ENCODE measurements at places on chromosomes 1 and 21. TPM values are rescaled to one million over a fixed set of nuclear protein-coding genes. Genes with fewer than 3 reads are reported as not detected.
A peak's percentile ranks its signal among the peaks of the same experiment; 100 is the strongest.

- H3K4me1 ChIP-seq = peaks cover 27% of the 10 kb centered on the region
- H3K36me3 ChIP-seq = no peaks in the 10 kb centered on the region
- DNase-seq = no peak
- peak overlapping the region; percentile 46 for H3K4me3 ChIP-seq
- peak overlapping the region; percentile 41 for H3K27ac ChIP-seq
These were observed 52.0 kb upstream of the KCNA3 start for GRCh38 chr1:110726755-110727154.

DNA sequence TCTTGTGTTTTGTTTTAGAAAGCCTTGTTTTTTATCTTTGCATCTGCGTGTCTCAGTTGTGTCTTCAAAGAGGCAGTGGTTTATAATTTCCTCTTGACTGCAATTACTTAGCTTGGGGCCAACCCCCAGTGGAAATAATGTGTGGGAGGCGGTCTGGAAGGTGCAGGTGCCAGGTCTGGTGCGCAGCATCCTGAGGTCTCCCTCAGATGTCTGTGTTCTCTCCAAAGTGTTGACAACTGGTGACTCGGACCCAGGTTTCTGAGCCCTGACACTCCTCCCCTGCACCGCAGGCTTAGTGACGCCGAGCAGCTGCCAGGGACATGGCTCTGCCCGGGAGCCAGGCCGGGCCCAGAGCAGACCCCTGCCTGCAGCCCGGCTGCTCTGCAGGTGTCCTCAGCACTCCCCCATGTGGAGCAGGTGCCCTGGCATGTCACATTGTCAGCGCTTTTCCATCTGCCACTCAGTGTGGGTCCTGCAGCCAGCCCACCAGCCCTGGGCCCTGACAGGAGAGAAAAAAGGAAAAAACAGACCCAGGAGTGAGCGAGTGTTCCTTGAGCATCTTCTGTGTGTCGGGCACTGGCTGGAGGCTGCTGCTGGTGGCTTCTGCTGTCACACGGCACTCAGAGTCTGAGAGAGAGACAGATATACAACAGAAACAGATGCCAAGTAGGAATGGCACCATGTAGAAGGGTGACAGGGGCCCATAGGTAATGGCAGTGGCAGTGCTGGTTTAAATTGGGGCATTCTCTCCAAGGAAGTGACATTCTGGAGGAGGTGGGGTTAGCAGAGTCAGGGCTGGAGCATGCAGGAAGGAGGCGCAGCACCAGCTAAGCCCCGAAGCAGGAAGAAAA lies 24.8 kb upstream of the SELENON start:
- H3K27me3 ChIP-seq = peaks cover 2% of the 10 kb centered on the region
- H3K4me3 ChIP-seq = peak overlapping the region; percentile 3
- peaks cover 27% of the 10 kb centered on the region for H3K4me1 ChIP-seq
- H3K27ac ChIP-seq = peak overlapping the region; percentile 54
- no peaks in the 10 kb centered on the region for H3K36me3 ChIP-seq

GPR61 gene
- total RNA-seq = not detected

DNA sequence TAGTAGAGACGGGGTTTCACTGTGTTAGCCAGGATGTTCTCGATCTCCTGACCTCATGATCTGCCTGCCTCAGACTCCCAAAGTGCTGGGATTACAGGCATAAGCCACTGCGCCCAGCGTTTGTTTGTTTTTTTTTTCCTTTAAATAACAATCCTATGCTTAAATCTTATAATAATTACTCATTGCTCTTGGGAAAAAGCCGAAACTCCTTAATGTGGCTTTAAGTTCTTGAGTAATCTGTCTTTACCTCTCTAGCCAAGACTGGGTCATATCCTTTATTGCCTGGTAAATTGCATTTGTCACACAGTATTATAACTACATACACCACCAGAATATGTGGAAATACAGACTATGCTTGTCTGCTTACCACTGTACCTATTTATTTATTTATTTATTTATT lies 97.1 kb downstream of the MACF1 start:
- H3K36me3 ChIP-seq = peaks cover 66% of the 10 kb centered on the region
- no peak overlapping the region for H3K27ac ChIP-seq
- no peak overlapping the region for H3K4me3 ChIP-seq
- H3K4me1 ChIP-seq = peaks cover 5% of the 10 kb centered on the region
- H3K27me3 ChIP-seq = no peaks in the 10 kb centered on the region

DNA sequence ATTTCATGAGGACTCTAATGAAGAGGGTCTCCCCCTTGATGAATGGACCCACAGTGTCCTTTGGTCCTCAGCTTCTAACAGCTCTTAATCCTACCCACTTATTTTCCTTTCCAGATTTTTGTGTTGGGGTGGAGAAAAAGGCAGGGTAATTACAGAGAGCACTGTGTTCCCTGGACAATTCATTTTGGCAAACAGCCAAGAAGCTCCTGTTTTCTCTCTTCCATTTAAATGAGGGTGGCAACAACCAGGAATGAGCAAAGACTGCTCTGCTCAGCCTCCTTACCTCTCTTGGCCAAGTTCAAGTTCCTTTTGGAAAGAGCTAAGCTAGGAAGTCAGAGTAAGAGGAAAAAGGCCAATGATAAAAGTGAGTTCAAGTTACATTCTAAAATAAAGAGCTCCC lies 11.9 kb downstream of the XKR8 start:
- H3K27ac ChIP-seq = no peak overlapping the region
- no peak overlapping the region for H3K4me3 ChIP-seq
- peaks cover 31% of the 10 kb centered on the region for H3K4me1 ChIP-seq
- no peaks in the 10 kb centered on the region for H3K27me3 ChIP-seq
- no peak for DNase-seq

GRCh38 chr1:174700775-174701174 lies 253.0 kb downstream of the GPR52 start:
- H3K4me1 ChIP-seq = no peaks in the 10 kb centered on the region
- H3K27me3 ChIP-seq = no peaks in the 10 kb centered on the region
- H3K4me3 ChIP-seq = no peak overlapping the region

GRCh38 chr1:86776108-86776507 lies 71.7 kb downstream of the SH3GLB1 start:
- no peaks in the 10 kb centered on the region for H3K27me3 ChIP-seq
- no peak for DNase-seq
- H3K36me3 ChIP-seq = no peaks in the 10 kb centered on the region
- peaks cover 10% of the 10 kb centered on the region for H3K4me1 ChIP-seq
- H3K4me3 ChIP-seq = no peak overlapping the region

DNA sequence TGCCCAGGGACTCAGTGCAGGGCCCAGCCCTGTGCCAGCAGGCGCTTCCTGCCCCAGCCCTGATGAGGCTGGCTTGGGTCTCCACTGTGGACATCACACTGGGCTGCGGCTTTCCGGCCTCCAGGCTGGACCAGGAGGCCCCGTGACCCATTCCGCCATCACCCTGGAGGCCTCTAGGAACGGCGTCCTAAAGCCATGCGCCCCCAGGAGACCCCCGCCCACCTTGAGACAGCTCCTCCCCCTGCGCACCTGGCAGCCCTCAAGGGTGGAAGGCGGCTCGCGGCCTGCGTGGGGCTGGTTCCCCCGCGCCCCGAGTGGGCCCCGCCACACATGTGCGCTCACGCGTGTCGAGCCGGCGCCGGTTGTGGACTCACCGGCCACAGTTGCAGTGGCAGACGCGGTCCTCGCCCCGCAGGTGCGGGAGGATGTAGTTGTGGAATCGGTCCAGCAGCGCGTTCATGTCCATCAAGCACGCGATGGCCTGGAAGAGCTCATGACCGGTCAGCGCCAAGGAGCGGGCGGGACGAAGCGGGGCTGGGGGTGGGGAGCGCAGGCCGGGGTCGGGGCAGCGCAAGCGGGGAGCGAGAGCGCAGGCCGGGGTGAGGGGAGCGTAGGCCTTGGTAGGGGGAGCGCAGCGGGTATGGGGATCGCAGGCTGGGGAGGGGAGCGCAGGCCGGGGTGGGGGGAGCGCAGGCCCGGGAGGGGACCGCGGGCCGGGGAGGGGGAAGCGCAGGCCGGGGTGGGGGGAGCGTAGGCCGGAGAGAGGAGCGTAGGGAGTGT lies 924 bp downstream of the TMEM240 start:
- H3K27ac ChIP-seq = no peak overlapping the region
- H3K27me3 ChIP-seq = no peaks in the 10 kb centered on the region
- DNase-seq = no peak
- no peaks in the 10 kb centered on the region for H3K4me1 ChIP-seq
- H3K4me3 ChIP-seq = no peak overlapping the region

CHI3L2 gene
- 8.5 TPM for total RNA-seq

DNA sequence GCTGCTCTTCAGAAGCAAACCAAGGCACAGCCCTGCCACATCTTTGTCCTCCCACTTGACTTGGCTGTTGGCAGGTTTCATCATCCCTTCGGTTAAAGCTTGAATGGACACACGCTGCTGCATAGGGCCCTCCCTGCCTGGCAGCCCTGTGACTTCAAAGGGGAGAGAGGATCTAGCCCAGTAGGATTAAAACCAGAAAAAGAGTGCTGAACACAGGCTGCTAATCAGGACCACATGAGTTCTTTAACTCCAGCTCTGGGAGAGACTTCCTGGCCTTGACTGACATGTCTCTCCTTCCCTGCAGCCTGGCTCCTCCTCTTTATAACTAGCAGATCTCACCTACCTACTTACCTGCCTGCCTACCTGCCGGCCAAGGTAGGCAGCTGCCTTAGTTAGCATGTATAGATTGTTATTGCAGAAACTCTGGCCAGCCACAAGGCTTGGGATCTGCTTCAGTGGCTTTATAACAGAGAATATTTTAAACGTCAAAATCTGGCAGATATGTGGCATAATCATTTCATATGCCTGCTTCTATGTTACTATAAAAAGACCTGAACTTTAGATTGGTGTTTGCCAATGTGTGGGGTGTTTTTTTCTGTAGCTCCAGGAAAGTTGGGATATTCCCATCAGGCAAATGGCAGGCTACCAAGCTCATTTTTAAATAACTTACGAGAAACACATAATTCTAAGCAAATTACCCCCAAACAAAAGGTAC lies 49.4 kb downstream of the ERG start:
- no peak overlapping the region for H3K4me3 ChIP-seq
- no peak for DNase-seq
- no peaks in the 10 kb centered on the region for H3K36me3 ChIP-seq
- H3K27ac ChIP-seq = no peak overlapping the region
- peaks cover 1% of the 10 kb centered on the region for H3K27me3 ChIP-seq
- H3K4me1 ChIP-seq = no peaks in the 10 kb centered on the region

DNA sequence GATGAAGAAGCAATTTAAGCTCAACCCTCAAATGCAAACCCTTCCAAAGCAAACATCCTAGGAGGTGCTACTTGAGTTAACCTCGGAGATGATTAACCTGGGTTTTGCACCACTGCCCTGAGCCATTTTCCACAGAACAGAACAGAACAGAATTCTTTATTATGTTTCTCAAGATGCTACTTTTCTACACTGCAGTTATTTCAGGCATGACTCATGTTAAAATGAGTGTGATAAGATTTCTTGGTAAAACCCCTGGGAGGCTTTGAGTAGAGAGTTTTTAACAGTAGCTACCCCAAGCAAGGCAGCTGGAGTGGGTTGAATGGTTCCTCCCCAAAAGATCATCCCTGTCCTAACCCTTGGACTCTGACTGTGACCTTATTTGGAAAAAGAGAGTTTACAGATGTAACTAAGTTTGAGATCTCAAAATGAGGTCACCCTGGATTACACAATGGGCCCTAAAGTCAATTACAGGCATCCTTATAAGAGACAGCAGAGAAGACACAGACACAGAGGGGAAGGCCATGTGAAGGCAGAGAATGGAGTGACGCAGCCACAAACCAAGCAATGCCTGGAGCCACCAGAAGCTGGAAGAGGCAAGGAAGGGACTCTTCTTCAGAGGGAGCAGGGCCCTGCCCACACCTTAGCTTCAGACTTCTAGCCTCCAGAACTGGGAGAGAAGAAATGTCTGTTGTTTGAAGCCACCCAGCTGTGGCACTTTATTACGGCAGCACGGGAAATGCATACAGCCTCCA lies 153.4 kb downstream of the ETS2 start:
- H3K27ac ChIP-seq = peak overlapping the region; percentile 78
- peaks cover 17% of the 10 kb centered on the region for H3K36me3 ChIP-seq
- H3K4me3 ChIP-seq = no peak overlapping the region
- peaks cover under 1% of the 10 kb centered on the region for H3K27me3 ChIP-seq

- H3K36me3 ChIP-seq = no peaks in the 10 kb centered on the region
- peaks cover 6% of the 10 kb centered on the region for H3K4me1 ChIP-seq
- peak overlapping the region; percentile 55 for H3K4me3 ChIP-seq
- no peak overlapping the region for H3K27ac ChIP-seq
- no peaks in the 10 kb centered on the region for H3K27me3 ChIP-seq
These were observed 86.4 kb downstream of the FAF1 start for GRCh38 chr1:50873458-50874187.

DNA sequence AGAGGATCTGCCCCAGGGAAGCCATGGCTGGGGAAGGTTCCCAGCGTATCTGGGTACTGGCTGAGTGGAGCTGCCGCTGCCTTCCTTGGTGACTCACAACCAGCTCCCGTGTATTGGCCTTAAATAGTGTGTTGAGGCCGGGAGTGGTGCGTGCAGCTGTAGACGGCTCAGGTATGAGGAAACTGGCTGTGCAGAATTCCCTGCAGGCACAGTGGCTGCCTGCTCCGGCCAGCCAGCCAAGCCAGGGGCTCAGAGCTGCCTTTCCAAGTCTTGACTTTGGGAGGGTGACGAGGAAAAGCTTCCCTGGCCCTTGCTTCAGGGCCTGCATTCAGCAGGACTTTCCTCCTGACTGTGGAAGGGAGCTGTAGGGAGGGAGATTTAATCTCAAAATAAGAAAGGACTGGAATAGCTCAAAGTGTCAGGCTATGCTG lies at the start of gene VTCN1:
Gene VTCN1 (minus strand): TSS at position 97 of the 431 bp plus-strand sequence. CDS start 72 bp downstream, at position 25.
- no peak within 1 kb of the TSS for H3K27ac ChIP-seq
- H3K27me3 ChIP-seq = peaks cover 8% of the 10 kb centered on the region

GRCh38 chr1:187696073-187696472 lies 867.3 kb downstream of the PLA2G4A start:
- no peak for DNase-seq
- no peak overlapping the region for H3K27ac ChIP-seq
- H3K4me1 ChIP-seq = no peaks in the 10 kb centered on the region
- H3K36me3 ChIP-seq = no peaks in the 10 kb centered on the region
- no peaks in the 10 kb centered on the region for H3K27me3 ChIP-seq

GRCh38 chr1:223183268-223183862 lies 40.3 kb upstream of the TLR5 start:
- no peaks in the 10 kb centered on the region for H3K4me1 ChIP-seq
- no peak overlapping the region for H3K27ac ChIP-seq
- no peaks in the 10 kb centered on the region for H3K36me3 ChIP-seq
- DNase-seq = no peak
- peaks cover 47% of the 10 kb centered on the region for H3K27me3 ChIP-seq

POMGNT1 gene
- 28.5 TPM for total RNA-seq

GRCh38 chr21:33481314-33481943 lies 1.7 kb upstream of the TMEM50B start:
- H3K4me1 ChIP-seq = peaks cover 21% of the 10 kb centered on the region
- H3K36me3 ChIP-seq = no peaks in the 10 kb centered on the region
- peaks cover 4% of the 10 kb centered on the region for H3K27me3 ChIP-seq
- no peak overlapping the region for H3K27ac ChIP-seq
- DNase-seq = no peak
- H3K4me3 ChIP-seq = no peak overlapping the region

ATP5IF1 gene
- 178 TPM for total RNA-seq

GRCh38 chr1:12340544-12340930 lies 110.7 kb downstream of the VPS13D start:
- H3K36me3 ChIP-seq = peaks cover 37% of the 10 kb centered on the region
- no peak overlapping the region for H3K27ac ChIP-seq
- no peak overlapping the region for H3K4me3 ChIP-seq
- H3K4me1 ChIP-seq = peaks cover 37% of the 10 kb centered on the region

- no peak for DNase-seq
- peaks cover 4% of the 10 kb centered on the region for H3K36me3 ChIP-seq
- H3K4me3 ChIP-seq = no peak overlapping the region
- no peaks in the 10 kb centered on the region for H3K4me1 ChIP-seq
- no peak overlapping the region for H3K27ac ChIP-seq
These were observed 27.6 kb downstream of the GABPB2 start for GRCh38 chr1:151098126-151098525.

SLC45A1 gene
- total RNA-seq = 0.25 TPM

- no peak overlapping the region for H3K4me3 ChIP-seq
- H3K27ac ChIP-seq = no peak overlapping the region
- peak; percentile 78 for DNase-seq
- peaks cover 10% of the 10 kb centered on the region for H3K36me3 ChIP-seq
- peaks cover 22% of the 10 kb centered on the region for H3K4me1 ChIP-seq
These were observed 3.6 kb upstream of the CYB561D1 start for GRCh38 chr1:109490029-109490933.

Data from activated CD4-positive, alpha-beta memory T cell treated with anti-CD3 and anti-CD28 coated beads, Interleukin-2, amount 10 ng/mL, durations not matched to agents 7 days and 5 days (primary cell).